ENCODE measurements at places on chromosomes 4 and X.
A peak's percentile ranks its signal among the peaks of the same experiment; 100 is the strongest.

GRCh38 chr4:167854881-167855280 lies 237.5 kb upstream of the ANXA10 start:
- no peak for DNase-seq

DNA sequence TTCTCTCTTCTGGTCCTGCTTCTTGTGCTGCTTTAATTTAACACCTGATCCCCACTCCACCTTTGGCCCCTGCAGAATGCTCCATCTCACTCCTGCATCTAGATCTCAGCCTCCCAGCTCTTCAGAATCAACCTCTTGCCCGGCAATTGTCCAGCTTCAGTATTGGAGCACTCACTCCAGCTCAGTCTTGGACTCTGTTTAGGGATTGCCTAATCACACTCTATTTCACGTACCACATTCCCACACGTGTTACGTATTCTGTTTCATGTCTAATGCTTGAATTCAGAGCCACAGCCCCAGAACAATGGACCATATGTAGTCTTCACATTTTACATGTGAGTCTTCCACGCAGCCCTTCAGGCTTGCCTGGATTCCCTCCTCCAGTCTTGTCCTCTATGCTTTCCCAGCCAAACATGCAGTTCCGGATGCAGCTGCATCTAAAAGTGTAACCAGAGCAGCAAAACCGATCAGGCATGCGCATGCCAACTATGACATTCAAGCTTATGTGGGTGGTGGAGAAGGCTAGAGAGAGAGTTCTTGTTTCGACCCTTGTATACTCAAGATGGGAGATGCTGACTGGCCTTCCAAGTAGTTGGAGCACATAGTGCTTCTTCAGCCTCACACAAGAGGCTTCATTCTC lies 105.2 kb upstream of the FAM9A start:
- DNase-seq, result no peak

DNA sequence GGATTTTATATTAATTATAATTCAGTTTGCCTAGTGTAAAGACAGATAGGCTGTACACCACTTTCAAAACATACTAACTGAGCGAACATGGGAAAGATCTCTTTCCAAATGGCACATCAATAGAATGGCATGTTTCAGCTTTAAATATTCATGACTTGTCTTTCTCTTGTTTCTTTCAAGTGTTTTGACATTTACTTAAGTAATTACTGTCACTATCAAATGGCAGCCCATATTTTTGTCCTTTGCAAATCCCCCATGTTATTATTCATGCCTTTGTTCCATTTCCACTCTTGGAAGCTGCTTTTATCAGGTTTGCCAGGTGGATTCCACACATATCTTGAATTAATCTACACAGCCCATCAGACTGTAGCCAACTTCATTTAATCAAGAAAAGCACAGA lies 89.2 kb upstream of the GLRA2 start:
- DNase-seq, result no peak

- DNase-seq, result no peak
These were observed 35.4 kb downstream of the MID2 start for GRCh38 chrX:107861056-107861455.

DNA sequence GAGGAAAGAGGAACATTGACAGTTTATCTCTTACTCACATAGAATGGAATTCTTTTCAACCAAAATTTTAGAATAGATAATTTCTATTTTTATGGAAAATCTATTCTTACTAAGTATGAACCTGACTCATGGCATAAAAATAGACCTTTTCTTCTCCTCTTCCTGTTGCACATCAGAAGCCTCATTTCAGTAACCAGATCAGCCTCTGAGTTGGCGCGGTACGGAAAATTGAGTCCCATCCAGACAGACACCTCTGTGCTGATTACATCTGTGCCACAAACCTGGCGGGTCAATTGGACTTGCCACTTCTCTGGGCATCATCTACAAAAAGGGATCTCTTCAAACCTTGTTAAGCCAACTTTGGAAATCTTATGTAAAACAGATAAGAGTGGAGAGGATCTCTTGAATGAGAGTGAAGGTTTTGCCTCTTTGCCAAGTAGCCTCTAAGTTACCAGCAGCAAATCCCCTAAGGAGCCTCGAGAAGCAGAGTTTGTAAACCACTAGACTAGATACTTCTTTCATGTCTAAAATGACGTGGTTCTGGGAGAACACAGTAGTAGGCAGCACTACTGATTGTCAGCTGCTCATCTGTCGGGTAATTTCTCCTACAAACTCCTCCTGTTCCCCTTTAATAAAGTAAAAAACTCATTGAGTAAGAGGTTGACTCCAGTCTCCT lies 37.4 kb downstream of the TENM3 start:
- no peak for DNase-seq

DNA sequence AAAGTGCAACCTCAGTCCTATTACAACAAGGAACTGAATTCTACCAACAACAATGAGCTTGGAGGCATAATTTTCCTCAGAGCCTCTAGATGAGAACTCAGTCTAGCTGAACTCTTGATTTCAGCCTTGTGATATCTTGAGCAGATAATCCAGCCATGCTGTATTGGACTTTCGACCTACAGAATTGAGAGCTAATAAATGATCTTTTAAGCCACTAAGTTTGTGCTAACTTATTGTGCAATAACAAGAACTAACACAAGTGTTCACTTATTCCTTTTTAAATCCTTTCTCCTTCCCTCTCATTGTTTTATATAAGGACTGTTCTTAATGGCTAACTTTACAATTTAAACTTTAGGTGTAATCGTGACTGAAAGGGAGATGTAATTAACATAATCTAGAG lies 140.7 kb downstream of the MAGEB17 start:
- no peak for DNase-seq

DNA sequence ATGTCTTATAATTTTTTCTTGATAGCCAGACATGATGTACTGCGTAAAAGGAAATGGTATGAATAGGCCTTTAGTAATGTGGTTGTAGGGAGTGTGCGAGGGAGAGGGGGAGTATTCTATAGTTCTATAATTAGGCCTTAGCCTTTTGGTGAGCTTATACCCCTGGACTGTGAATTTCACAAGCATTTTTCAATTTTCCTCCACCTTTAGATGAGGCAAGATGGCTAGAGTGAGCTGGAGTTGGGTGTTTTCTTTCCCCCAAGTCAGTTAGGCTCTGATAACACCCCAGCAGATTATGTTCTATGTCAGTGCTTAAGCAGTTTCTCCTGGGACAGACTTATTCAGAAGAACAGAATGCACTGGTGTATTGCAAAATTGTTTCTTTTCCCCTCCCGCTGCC lies 210.2 kb upstream of the NPY2R start:
- peak; percentile 25 for DNase-seq

DNA sequence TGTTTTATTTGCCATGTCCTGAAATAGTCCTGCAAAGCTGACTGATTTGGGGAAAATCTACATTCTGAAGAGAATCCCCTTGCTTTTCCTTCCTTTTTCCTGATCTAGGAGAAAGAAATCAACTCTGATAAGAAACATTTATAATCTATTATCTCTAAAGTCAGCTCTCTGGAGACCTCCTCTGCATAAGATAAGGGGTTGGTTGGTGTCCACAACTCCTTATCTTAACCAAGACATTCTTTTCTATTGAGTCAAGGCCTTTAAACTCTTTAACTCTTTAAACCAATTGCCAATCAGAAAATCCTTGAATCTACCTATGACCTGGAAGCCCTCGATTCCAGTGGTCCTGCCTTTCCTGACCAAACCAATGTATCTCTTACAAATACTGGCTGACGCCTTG lies 373.6 kb upstream of the RASGEF1B start:
- no peak for DNase-seq

- no peak for DNase-seq
These were observed 21.3 kb downstream of the GPKOW start for GRCh38 chrX:49102190-49102589.

GRCh38 chr4:104217526-104217925 lies 277.2 kb downstream of the CXXC4 start:
- DNase-seq, result no peak

GRCh38 chr4:185304944-185305690 lies 90.6 kb downstream of the LRP2BP start:
- DNase-seq, result peak; percentile 28

GRCh38 chr4:188722911-188723310 lies 583.7 kb downstream of the TRIML1 start:
- no peak for DNase-seq

- no peak for DNase-seq
These were observed 729 bp downstream of the CXCL11 start for GRCh38 chr4:76035141-76035540.

DNA sequence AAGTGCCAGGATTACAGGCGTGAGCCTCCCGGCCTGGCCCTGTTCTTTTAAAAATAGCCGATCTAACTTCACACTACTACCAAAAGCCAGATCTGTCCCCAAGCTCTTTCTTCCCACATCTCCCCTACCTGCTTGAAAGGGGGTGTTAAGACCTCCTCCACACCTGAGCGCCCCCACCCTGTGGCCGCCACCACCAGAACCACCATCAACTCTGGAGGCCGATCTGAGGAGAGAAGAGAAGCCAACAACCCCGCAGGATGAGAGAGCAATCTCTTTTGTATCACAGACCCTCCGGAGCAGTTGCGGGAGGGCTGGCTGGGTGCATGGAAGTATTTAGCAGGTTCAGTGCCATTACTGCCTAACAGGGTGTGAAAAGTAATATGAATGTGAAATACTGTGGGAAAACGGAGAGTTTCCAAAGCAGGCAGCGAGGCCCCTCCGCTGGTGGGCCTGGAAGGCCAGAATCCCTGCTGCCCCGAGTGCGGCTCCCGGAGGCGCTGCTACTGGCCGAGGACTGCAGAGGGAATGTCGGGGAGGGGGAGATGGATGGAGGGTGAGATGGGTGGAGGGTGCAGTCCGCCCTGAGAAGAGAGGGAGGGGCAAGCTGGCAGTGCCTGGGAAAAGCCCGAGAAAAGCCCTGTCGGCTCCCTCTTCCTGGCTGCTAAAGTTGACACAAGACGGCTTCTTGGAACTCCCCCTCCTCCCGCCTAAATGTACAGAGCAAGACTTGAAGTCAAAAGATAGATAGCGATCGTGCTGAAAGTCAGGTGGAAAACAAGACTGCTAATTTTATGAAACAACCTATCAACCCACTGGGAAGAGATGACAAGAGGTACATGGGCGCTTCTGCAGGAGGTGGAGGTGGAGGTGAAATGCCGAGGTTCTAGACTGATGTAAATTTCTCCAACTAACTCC lies 22.3 kb downstream of the HAND2 start:
- no peak for DNase-seq

DNA sequence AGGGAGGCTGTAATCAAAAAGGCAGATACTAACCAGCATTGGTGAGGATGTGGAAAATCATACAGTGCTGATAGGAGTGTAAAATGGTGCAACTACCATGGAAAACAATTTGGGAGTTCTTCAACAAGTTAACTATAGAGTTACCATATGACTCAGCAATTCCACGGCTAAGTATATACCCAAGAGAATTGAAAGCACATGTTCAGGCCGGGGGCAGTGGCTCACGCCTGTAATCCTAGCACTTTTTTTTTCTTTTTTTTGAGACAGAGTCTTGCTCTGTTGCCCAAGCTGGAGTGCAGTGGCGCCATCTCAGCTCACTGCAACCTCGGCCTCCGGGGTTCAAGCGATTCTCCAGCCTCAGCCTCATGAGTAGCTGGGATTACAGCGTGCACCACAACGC lies 15.0 kb upstream of the CD99L2 start:
- DNase-seq, result peak; percentile 42

DNA sequence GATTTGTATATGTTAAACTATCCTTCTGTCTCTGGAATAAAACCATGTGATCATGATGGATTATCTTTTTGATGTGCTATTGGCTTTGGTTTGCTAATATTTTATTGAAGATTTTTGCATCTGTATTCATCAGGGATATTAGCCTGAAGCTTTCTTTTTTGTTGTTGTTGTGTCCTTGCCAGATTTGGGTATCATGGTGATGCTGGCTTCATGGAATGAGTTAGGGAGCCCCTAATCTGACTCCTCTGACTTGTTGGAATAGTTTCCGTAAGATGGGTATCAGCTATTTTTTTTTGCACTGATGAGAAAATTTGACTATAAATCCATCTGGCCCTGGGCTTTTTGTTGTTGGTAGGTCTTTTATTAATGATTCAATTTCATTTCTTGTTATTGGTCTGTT lies 45.7 kb downstream of the ATP10D start:
- no peak for DNase-seq

GRCh38 chr4:74545448-74545847 lies 100.5 kb downstream of the AREG start:
- DNase-seq, result peak; percentile 31

DNA sequence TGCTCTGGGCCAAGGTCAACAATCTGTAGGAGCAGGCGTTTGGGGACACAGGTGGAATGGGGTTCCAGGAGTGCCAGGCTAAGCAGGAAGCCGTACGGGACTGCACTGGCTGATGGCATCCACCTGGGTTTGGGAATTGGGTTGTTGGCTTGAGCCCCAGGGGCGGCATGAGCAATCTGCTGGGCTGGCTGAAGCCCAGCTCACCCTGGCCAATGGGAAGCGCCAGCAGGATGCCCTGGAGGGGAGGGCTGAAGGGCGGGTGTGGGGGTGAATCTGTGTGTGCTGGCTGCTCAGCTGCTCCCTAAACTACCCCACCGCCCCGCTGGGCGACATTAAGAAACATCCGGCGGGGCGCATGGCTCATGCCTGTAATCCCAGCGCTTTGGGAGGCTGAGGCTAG lies 8.9 kb upstream of the RGS12 start:
- DNase-seq, result no peak

- DNase-seq, result no peak
These were observed 156.2 kb upstream of the SLC7A11 start for GRCh38 chr4:138398322-138398721.

DNA sequence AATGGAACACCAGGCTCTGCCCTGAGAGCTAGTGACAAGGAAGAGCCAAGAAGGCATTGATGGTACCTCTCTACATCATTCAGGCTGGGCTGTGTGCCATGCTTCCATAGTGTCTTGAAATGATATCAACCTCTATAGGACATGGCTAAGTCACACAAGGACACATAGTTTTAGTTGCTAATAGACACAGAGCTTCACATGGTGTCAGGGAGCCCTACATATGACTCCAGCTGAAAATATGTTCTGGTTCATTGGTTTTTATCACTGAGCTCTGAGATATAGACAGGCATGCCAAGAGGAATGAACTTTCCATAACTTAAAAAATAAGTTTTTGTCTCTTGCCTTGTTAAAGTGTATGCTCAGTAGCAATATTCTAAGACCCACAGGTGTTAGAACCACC lies 72.1 kb upstream of the PRKG2 start:
- no peak for DNase-seq

DNA sequence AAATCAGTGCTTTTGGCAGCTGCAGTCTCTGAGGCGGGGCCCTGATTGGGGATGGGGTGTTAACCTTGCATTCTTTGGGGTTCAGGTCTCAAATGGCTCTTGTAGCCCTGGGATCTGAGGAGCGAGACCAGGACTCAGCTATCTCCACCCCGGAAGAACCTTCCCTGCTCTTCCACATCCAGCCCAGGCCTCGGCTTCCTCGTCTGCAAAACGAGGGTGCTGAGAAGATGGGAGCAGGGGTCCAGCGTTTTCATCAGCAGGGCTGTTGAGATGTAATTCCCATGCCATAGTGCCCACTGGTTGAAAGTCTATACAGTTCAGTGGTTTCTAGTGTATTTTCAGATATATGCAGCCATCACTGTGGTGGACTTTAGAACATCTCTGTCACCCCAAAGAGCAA lies 34.6 kb upstream of the WFS1 start:
- DNase-seq, result no peak

- DNase-seq, result peak; percentile 21
These were observed 15.2 kb downstream of the ASB11 start for GRCh38 chrX:15299941-15300851.

All from fibroblast of villous mesenchyme (primary cell).